ENCODE measurements at places on chromosomes 16 and 17. TPM values are rescaled to one million over a fixed set of nuclear protein-coding genes. Genes with fewer than 3 reads are reported as not detected.

DNA sequence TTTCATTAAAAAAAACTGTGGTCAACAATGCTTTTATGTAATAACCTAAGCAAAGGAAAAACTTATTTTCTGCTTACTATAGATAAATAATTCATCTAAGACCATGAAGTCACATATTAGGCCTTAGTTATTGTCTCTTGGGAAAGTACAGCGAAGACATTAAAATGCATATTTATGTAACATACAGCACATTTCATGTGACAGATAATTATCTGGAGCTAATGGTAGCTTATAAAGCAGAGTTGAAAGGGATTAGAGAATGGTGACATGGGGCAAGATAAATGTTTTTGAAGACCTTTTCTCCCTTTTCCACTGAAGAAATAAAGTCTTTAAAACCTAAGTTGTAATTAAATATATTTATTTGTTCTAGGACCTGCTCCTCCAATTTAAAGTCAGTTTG, 9.7 kb downstream of the MEIOC start:
- DNase-seq, result no peak

DNA sequence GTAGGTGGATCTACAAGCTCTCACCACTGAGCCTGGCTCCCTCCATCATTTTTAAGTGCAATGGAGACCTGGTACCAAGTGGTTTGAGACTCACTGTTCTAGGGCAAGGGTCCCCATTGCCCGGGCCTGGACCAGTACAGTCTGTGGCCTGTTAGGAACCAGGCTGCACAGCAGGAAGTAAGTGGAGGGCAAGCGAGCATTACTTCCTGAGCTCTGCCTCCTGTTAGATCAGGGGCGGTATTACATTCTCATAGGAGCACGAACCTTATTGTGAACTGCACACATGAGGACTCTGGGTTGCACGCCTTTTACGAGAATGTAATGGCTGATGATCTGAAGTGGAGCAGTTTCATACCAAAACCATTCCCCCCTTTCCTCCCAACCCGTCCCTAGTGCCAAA, 6.8 kb upstream of the ZNF594 start:
- DNase-seq, result no peak

The SLFN12L gene
- total RNA-seq, result not detected

- no peak for DNase-seq
These were observed 267.1 kb downstream of the MRTFB start for GRCh38 chr16:14338236-14338635.

GRCh38 chr17:41464682-41465081, 2.5 kb downstream of the KRT32 start:
- peak; percentile 96 for DNase-seq

GRCh38 chr16:10828851-10829366, 10.3 kb upstream of the TVP23A start:
- peak; percentile 62 for DNase-seq

- no peak for DNase-seq
These were observed 15.0 kb downstream of the GINS2 start for GRCh38 chr16:85673529-85674417.

DNA sequence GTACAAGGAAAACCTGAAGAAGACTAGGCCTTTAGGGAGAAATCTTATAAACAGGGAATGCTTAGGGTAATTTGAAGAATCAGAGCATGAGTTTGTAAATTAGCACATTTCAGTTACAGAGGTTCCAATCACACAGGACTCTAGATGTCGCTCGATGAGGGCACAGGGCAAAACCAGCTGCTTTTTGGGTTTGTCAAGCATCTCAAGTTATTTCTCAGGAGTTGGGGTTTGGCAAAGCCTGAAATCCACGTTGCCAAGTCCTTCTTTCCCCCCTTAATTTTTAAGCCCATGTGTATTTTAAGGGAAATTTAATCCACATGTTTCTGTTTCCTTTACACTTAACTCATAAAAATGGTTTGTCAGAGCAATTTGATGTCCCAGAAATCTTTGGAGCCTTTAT, 146.9 kb downstream of the ANKFN1 start:
- no peak for DNase-seq

DNA sequence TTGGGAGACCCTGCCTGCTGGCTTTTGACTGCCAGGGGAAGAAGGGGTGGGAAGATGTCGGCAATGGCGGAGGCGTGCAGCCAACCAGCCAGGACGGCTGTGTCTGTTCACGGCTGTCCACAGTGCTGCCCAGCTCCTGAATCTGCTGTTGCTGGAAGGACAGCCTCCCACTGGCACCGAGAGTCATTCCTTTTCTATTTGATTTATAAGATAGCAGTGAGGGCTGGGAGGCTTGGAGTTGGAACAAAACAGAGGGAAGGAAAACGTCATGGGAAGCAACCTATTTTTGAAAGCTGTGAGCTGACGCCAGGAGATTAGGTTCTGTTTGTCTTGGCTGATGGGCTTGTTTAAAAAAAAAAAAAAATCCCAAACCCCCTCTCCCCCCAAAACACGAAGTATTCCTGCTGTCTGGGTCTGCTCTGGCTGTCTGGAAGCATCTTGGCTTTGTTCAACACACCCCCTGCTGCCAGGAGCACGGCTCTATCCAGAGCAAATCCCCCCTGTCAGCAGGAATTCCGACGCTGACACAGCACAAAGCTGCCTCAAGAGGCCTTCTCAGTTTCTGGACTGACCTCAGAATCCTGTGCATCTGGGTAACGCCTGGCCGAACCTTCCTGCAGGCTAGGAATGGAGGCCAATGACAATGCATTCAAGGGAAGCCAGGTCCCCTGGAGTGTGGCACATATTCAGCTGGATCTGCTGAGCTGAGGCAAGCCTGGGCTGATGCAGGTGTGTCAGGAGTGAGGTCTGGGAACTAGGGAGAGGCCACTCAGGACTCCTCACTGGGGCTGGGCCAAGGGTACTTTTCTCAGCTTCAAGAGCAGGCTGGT, 41.0 kb upstream of the SREBF1 start:
- DNase-seq, result no peak

The KAT8 gene
- 25.3 TPM for total RNA-seq

DNA sequence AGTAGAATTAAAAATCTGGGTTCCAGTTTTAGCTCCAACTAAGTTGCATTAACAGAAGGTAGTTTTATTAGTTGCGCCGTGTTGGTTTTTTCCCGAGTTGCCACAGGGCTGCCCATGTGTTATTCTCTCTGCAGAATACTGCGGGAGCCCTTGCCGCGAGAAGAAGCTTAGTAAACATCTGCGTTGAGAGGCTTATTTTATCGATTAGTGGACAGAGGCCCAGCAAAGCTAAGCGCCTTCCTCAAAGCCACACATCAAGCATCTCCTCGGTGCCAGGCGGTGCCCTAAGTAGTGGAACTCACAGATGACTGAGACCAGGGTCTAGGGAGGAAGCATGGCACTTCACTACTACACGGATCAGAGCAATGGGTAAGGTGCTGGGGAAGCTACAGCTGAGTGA, 212.3 kb upstream of the IRX5 start:
- no peak for DNase-seq

DNA sequence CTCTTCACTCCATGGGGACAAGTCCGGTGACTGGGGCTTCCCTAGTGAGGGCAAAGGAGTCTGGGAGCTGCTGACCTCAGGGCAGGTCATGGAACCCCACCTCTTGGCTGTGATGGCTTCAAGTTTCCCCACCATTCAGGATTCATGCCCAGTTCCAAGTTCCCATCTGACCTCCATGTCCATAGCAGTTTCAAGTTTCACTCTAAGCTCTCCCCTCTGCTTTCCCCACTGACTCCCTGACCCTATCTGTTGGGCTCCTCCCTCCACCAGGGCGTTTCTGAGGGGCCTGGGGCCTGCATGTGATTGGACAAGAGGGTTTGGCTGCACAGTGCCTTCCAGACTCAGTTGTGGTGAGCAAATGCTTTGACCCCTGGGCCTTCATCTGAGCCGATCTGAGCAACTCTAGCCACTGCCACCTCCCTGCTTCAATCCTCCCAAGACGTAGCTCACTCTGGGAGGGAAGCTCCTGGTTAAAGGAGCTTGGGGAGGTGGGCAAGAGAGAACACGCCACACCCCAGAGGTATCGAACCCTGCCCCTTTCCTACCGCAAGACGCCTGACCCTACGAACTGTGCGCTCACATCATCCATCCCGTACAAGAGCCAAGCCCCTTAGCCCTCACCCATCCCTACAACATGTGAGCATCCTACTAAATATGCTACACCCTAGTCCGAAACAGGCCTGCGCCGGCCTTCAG, 8.3 kb downstream of the ZNF629 start:
- DNase-seq, result no peak

The ZFP3 gene
- 0.84 TPM for total RNA-seq

DNA sequence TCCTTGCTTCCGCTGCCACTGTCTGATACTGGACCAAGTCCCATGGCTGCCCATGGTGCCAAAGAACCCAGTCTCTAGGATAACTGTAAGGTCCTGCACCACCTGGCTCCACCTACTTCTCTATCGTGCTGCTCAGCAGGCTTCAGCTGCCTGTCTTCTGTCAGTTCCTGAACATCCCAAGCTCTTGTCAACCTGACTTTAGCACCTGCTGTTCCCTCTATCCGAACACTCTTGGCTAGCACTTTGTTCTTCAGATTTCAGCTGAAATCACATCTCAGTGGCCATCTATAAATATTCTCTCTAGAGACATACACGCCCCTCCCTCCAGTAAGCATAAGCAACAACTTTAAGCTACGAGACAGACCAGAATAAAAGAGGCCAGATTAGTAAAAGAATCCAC, 15.0 kb upstream of the TMEM101 start:
- DNase-seq, result no peak

DNA sequence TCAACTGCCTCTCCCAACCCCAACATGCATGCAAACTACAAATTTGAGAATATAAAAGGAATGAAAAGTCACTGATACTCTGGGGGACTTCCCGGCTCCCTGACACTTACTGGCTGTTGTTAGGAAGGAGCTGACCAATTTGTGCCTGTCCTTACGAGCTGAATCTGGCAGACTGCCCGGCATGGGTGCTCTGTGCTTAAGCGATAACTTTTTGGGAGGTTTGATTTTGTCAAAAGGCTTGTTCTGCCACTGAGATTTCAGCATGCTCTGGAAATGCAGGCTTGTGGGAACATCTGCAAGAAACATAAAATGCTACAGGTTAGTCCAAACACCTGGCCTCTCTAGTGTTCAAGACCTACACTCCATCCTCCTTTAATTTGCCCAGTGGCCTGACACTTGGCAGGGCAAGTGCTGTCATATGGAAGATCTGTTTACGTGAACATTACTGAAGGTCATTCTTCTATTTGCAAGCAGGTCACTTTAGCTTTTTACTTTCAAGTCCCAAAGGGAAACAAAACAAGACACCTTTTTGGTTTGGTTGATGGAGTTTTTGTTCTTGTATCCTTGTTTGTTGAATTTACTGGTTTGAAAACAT, 40.6 kb downstream of the STH start:
- DNase-seq, result no peak

- no peak for DNase-seq
These were observed 12.4 kb downstream of the IRF8 start for GRCh38 chr16:85911251-85911930.

The ITGAX gene
- not detected for total RNA-seq

DNA sequence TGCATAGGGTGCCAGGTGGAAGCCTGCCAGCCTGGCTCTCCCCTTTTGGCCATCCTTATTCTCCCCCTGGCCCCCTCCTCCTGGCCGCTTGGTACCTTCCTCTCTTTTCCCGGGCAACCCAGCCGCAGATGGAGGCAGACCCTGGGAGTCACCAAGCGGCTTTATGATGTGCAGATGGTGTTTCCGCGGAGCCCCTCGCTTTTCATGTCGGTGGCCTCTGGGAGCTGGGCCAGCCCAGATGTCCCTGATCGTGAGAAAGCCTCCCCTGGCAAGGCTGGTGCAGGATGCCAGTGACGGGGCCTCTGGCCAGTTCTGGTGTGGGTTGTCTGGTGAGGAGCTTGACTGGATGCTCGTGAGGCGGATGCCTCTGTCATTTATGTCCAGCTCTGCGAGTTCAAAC, 18.0 kb upstream of the BRD7 start:
- DNase-seq, result no peak

DNA sequence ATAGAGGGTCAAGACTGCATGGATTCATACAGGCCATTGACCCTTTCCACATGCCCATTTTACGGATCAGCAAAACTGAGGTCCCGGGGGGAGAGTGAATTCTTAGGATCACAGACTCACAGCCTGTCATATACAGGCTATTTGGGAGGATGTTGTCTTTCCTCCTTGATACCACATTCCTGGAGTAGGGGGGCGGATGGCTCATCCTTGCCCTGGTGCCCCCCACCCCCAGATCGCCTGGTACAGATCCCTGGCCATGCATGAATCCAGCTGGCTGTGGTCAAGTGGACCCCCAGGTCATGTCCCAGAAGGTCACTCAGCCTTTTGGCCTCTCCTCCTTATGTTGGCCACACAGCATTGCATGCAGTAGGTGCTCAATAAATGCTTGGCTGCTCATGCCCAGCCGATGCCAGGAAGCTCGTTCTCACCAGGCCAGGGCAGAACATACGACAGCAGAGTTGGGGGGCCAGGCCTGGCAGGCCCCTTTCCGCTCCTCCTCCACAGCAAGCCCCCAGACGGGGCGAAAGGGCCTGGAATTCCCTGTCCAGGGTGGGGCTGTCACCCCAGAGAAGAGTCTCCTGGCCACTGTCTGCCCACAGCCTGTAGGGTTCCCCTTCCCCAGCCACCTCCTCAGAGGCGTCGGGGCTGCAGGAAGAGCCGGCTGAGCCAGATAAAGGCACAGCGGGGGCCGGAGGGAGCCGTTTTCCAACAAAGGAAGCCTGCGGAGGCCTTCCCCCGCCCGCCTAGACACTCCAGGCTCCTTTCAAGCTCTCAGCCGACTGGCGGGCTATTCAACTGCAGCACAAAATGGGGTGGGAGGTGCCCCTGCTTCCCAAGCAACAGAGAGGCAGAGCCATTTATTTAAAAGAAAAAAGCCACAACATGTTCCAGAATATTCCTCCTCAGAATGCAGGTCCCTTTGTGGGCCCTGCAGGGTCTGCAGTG, 215.7 kb upstream of the CIBAR2 start:
- no peak for DNase-seq

The HSF5 gene
- not detected for total RNA-seq

DNA sequence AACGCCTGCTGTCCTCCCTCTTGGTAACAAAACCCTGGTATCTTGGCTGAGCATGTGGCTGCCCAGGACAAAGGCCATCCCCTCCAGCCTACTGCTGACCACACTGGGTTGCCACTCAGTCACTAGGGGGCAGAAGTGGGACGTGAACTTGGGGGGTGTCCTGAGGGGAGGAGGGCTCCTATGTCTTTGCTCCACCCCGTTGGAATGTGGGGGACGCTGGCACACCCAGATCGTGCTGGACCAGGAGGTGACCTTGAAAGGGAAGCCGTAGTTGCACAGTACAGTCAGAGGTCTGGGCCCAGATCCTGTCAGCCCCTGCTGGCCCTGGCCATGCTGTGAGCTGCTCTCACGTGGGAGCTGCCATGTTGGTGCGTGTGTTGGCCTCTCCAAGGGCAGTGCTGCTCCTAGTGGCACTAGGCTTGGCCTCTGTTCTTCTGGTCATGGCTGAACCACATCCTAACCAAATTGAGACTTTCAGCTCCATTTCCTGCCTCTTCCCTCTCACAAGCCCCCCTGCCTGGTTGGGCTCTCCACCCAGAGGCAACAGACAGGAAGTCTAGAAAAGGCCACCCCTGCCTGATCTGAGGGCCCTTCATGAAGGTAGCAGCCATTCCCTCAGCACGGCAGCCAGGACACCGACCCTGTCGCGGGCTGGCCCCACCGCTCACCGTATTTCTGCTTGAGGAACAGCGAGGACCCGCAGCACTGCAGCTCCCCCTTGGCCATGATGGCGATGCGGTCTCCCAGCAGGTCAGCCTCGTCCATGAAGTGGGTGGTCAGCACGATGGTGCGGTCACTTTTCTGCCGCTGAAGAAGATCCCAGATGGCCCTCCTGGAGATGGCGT, 29.0 kb upstream of the RNPS1 start:
- DNase-seq, result peak; percentile 42

All from PC-3 (cell line).